ENCODE measurements at places on chromosomes 6 and 20.

GRCh38 chr6:138416206-138416605 lies 12.2 kb downstream of the HEBP2 start:
- DNase-seq: no peak

- DNase-seq: no peak
These were observed 132.0 kb downstream of the PTPRK start for GRCh38 chr6:128388380-128388779.

- no peak for DNase-seq
These were observed 30.9 kb downstream of the KIAA1755 start for GRCh38 chr20:38229376-38230252.

DNA sequence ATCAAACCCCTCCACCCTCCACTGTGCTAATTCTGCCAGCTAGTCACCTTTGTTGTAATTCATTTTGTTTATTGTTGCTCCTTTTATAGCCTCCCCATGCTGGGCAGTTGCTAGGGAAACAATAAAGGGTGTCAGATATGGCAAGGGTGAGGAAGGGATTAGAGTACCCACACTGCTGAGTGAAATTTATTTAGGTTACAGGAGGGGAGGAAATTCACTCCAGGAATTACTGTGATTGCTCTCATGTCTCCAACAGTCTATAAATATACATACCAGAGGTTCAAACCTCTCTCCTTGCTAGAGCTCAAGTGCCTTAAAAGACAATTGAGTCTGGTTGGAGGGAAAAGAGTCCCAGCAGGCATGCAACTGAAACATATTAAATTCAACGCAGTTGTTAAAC lies 90.6 kb upstream of the ADGRF1 start:
- no peak for DNase-seq

DNA sequence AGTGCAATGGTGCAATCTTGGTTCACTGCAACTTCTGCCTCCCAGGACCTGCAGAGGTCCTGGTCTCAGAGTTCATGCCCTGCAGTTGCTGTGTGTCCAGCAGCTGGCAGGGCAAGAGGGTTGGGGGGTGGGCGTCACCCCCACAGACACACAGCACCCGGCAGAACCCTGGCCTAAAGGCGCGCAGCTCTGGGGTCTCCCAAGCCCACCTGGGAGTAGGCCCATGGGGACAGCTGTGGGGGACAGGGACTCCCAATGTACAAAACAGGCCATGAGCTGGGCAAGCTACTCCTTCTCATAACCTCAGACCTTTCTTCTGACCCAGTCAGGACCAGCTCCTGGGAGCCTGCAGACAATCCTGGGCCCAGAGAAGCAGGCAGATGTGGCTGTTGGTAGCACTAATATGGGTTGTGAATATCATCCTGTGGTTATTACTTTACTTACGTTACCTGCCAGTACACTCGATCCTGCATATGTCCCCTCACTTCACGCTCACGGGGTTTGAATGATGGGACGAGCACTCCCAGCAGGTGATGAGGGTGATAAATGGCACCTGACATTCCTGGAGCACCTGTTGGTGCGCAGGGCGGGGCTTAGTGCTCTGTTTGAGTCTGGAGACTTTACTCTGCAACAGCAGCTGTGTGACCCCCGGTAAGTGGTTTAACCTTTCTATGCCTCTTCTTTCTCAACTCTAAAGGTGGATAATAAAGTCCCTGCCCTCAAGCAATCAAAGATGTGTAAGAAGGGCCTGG lies 39.9 kb upstream of the SULF2 start:
- DNase-seq: no peak

GRCh38 chr6:88984606-88985005 lies 21.2 kb upstream of the RNGTT start:
- DNase-seq: no peak
